Stimulated activated CD8-positive, alpha-beta memory T cell treated with anti-CD3 and anti-CD28 coated beads, Interleukin-15, amount 100 ng/mL, for 1 hour (primary cell): ENCODE measurements at places on chromosomes 6 and 20.

- no peak for DNase-seq
These were observed 87.4 kb upstream of the RALGAPA2 start for GRCh38 chr20:20799716-20800312.

GRCh38 chr6:139030228-139030963 is 1.9 kb downstream of the ABRACL start:
- no peak for DNase-seq

- DNase-seq = no peak
These were observed 332.8 kb downstream of the BTBD9 start for GRCh38 chr6:38306931-38307330.

GRCh38 chr6:13794184-13794583 is 20.2 kb downstream of the MCUR1 start:
- no peak for DNase-seq

DNA sequence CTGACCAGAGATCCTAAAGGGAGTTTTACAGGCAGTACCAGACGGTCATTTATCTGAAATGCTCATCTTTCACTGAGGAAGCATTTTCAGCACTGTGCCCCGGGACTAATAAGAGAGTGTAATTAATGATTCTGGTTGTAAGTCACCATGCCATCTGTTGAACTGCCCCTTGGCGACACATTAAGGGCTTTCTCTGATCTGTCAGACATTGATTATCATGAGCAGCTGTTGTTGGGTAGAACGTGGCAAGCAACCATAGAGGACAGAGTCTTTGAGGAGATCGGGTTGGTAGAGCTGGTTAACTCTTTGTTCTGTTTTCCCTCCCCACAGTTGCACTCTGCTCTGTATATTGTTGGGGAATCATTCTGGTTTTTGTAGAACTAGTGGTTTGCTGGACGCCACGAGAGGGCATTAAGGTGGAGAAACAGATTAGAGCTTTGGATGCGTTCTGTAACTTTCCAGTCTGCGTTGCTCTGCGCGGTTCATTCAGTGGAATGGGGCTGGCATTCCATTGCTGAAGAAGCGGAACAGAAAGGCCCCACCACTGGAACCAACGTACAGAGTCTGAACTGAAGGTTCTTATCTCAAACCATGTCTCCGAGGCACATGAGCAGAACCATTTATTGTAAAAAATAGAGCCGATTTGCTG is 34.3 kb downstream of the RPRD1B start:
- DNase-seq = no peak

DNA sequence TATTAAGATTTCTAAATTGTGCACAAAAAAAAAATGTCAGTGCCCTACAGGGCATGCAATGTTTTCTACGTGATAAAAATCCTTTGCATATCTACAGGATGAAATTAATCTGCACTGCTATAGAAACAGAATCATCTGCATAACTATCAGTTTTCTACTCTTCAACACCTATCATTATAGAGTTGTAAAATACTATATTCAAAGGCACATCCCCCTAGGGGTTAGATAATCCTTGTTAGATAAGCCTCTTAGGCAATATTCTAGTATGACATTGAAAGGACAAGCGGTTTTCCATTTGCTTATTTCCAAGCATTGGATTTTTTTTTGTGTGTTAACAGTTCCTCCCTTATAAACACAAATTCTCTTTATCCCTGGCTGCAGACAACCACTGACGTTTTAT is 98.7 kb upstream of the LAMA2 start:
- no peak for DNase-seq

- DNase-seq = no peak
These were observed 88.7 kb upstream of the NAA20 start for GRCh38 chr20:19928328-19929011.
